ENCODE measurements at places on chromosomes 7 and 10.

DNA sequence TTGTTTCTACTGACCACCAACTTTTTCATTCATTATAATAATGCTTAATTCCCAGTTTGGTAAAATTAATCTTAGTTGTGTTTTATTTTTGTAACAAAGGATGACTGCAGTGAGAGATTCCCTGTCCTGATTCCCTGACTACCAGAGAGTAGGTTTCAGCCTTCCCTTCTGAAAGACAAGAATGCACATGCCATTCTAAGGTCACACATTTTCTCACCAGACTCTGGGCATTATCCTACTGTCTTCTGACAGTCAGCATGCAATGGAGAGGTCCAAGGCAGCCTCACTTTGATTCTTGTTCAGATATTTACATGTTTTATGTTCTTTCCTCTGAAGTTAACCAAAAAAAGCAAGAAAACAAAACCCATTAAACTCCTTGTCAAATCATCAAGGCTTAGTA lies 372.7 kb upstream of the CDC14C start:
- no peak for DNase-seq

GRCh38 chr7:29940199-29940598 lies 49.4 kb downstream of the SCRN1 start:
- no peak for DNase-seq

- no peak for DNase-seq
Measured at GRCh38 chr7:152709287-152710152, 33.6 kb upstream of the XRCC2 start.

DNA sequence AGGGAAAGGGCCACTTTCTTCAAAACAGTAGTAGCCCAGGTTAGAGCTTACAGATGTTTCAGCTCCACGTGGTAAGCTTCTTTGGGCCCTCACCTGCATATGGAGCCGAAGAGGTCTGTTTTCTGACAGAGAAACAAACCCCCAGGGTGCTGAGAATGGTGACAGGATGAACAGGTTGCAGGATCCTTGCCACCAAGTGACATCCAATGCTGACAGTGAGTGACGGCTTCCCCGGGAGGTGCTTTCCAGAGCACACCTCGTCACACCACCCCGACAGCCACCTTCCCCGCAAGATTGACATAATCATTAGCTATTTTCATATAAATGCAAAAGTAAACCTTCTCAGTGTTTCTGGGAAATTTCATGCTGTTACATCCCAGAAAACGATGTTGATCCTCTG lies 109.3 kb upstream of the BTBD16 start:
- no peak for DNase-seq

GRCh38 chr10:986881-987619 lies 1.2 kb upstream of the GTPBP4 start:
- no peak for DNase-seq

- DNase-seq, result no peak
Measured at GRCh38 chr10:122264436-122264835, 6.7 kb upstream of the BTBD16 start.

DNA sequence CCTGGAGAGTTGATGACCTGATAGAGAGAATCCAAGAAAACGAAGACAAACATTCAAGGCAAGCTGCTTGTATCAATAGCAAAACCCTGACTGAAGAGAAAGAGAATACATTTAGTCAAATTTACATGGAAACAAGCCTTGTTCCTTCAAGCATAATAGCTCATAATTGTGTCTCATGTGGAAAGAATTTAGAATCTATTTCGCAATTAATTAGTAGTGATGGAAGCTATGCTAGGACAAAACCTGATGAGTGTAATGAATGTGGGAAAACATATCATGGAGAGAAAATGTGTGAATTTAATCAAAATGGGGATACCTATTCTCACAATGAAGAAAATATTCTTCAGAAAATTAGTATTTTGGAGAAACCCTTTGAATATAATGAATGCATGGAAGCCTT lies 18.0 kb downstream of the RBAK start:
- no peak for DNase-seq

GRCh38 chr10:133465191-133465949 lies 11.6 kb downstream of the SCART1 start:
- no peak for DNase-seq

DNA sequence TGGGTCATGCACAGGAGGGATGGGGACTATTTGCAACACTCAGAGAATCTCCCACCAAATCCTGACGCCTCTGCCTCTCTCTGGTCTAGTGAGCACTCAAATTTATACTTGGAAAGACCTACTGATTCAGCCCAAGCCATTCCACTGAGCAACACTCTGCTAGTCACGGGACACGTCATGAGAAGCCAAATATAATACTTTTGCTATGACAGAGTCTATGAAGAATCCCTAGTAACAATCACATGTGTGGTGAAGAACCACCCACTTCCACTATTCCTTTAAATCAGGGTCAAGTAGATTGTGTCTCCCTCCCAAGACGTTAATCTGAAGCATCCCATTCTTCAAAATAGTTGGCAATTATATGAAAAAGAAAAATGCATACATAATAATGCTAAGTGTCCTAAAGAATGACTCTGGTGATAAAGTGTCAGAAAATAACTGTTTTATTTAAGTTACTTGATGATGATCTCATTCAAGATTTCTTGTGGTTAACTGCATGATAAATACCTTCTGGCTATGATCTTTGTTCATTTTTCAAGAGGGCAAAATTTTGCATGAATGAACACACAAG lies 28.5 kb downstream of the CHCHD3 start:
- DNase-seq, result no peak

GRCh38 chr7:127587663-127588018 lies 570 bp upstream of the ARF5 start:
- DNase-seq, result no peak

- DNase-seq, result no peak
Measured at GRCh38 chr10:52400562-52400961, 86.5 kb downstream of the DKK1 start.

DNA sequence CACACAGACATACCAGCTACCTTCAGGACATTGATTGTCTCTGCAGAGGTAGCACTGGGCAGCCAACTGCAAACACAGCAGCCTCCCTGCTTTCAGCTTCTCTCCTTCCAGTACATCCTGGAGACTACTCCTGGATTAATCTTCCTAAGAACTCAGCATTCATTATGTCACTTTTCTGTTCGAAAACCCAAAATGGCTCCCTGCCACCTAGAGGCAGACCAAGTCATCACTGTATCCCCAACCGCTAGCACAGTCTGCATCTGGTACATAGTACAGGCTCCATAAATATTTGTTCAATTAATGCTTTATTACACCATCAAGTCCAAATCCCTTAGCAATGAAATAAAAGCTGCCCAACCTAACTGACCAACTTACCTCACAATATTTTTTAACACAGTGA lies 5.0 kb upstream of the SEC31B start:
- DNase-seq, result no peak

DNA sequence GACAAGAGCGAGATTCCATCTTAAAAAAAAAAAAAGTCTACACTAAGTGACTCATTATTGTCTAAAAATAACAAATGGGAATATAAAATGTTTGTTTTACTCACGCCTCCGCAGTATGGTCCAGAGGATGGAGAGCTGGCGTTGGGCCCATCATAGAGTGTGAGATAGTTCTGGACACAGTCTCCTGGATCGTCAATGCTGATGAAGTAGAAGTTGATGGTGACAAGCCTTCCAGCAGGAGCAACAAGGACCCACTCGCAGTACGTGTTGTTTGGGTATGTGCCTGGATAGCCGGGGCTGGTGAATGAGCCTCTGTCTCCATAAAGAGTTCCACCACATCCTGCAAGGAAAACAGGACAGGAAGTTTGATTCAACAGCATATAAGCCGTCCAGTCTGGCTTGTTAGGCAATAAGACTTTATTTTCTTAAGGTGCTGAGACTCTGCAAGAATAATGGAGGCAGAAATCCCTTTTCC lies 11.5 kb upstream of the RSU1 start:
- DNase-seq, result no peak

DNA sequence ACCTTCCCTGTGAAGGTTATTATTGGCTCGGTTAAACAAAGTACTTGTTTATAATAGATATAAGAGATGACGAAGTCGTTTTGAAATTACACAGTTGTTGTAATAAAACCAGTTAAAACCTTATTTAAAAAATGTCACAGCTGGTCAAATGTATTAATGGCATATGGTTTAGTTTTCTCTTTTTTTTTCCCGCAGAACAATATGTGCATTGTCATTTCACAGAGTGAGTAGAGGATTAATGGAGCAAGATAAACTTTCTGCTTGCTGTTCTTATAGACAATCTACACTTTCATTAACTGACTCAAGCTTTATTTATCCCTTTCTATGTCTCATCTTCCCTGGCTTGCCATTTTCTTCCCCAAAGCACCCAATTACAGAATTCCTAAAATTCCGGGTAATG lies 404.3 kb upstream of the NPVF start:
- DNase-seq, result no peak

- no peak for DNase-seq
Measured at GRCh38 chr10:28925121-28925663, 247.9 kb downstream of the BAMBI start.

DNA sequence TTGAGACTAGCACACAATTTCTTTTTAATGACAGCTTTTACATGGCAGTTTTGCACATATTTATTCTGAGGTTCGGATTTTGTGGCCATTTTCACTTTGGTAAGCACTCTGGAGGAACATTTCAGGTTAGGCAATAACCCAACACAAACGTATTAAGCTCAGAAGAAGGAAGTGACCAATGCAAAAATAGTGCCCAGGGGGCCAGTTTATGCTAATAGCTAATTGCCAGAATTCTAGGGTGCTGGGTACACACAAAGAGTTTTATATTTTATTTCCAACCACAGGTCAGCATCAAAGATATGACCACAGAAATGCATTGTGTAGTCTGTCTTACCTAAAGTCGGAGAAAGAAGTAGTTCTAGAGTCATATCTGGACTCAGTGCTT lies 8.4 kb upstream of the AGR2 start:
- no peak for DNase-seq

DNA sequence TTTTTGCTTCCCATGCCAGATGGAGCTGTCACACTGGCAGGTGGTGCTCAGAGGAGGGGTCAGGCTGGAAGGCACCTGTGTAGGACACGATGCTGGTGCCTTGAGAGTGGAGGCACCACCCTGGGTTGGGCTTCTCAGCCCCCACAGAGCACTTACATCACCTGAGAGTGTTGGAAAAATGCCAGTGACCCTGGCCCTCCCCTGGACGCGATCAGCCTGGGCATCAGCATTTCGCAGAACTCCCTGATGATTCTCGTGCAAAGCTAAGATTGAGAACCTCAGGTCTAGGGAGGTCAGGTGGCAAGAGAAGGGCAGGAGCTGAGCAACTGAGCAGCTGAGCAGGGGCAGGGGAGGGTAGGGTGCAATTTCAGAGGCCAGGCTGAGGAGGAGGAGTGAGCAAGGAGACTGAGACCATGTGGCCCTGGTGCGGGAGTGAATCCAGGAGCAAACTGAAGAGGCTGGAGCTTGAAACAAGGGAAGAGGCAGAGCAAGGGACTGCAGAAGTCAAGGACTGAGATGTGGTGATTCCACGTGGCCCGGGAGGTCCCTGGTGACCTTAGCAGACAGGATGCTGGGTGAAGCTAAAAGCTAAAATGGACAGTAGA lies 24.7 kb upstream of the GRID1 start:
- DNase-seq, result no peak

GRCh38 chr7:151051108-151051507 lies 2.8 kb downstream of the ASIC3 start:
- DNase-seq, result peak; percentile 26

DNA sequence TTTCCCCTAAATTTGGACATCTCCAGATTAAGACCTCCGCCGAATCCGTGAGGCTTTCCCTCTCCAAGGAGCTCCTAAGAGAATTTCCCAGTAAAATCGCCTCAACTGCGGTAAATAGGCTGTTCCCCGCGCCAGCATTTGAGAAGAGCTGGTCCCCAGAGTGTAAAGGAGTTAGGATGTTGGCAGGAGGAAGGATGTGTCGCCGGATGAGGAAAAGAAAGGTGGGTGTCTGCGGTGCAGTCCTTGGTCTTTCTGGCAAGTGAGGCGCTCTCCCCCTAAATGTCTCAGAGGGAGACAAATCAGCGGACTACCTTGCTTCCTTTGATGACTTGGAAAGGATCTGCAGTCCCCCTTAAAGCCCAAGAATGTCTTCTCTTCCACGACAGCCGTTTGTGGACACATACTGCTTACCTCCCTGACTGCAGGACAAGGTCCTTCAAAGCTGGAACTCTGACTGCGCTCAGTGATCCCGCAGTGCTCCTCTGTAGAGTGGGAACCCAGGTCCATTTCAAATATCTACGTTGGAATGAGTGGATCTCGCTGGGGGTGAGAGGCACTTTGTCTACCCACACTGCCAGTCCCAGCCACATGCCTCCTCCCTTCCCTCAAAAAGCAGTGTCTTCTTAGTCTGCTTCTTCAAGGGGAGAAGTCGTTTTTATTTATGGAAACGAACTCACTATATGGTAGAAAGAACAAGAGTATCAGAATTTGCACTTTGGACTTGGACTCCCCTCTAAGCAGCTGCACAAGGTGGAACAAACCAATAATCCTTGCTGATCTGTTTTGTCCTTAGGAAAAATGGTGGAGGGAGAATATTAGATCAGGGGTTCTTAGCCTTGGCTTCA lies 1.1 kb upstream of the DLG5 start:
- no peak for DNase-seq

DNA sequence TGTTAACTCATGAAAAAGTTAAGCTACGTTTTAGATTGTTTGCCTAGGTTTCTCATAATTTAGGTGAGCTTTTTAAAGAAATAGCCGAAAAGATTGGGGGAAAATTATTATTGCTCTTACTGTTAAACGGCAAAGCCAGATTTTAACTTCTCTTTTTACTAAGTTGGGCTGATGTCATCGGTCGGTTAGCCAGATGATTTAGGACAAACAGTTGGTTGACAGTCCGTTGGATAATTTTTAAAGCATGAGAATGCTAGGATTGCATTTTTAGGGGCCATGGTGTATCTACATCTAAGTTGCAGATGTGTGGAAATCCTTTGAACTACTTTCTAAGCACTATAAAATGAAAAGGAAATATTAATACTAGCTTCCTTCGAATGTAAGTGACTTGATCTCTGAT lies 280.9 kb upstream of the AKR1E2 start:
- no peak for DNase-seq

- no peak for DNase-seq
Measured at GRCh38 chr10:97059006-97059871, 126.5 kb downstream of the SLIT1 start.

DNA sequence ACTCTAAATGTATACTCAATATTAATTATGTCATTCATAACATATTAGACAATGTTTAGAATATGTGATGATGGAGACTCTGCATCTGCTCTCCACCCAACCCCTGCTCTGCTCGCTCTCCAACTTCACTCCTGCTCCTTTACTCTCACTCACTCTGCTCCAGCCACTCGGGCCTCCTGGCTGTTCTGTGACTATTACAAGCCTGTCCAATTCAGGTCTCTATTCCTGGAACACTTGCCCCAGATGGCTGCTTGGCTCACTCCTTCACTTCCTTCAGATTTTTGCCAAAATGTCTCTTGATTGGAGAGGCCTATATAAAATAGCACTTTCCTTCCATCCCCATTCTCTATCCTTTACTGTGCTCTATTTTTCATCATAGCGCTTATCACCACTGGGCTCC lies 84.8 kb downstream of the HBP1 start:
- no peak for DNase-seq
